Tibial nerve (tissue), 4 donors: ENCODE measurements at places on chromosomes 2 and 18. TPM values are rescaled to one million over a fixed set of nuclear protein-coding genes. Genes with fewer than 3 reads are reported as not detected.

- no peak for DNase-seq
Observed at GRCh38 chr2:20674974-20675679, 8.2 kb downstream of the GDF7 start.

DNA sequence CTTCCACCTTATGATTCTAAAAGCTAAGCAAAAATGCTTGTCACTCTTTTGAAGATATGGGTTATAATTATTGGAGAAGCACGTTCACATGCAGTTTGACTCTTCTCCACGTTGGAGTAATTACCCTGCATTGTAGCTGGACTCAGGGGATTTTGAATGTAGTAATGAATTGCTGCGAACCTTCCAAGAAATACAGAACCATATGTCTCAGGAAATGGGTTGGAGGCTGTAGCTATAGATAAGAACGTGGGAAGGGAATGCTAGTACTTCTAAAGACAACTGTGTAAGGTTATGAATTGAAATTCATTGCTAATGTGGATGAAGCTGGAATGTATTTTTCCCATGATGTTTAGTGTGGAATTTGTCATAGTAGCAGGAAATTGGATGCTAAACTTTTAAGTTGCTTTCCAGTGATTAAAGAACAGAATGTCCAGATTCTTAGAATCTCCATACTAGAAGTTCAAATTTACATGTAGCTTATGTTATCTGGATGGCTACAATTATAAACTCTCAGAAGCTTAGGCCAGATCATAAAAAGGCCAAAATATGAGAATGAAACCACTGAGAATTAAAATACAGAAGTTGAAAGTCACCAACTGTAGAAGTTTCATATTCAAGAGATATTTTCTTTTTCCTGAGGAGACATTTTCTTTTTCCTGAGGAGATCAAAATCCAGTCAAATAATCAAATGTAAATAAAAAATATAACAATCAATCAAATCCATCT is 27.3 kb upstream of the SPOPL start:
- no peak for DNase-seq

DNA sequence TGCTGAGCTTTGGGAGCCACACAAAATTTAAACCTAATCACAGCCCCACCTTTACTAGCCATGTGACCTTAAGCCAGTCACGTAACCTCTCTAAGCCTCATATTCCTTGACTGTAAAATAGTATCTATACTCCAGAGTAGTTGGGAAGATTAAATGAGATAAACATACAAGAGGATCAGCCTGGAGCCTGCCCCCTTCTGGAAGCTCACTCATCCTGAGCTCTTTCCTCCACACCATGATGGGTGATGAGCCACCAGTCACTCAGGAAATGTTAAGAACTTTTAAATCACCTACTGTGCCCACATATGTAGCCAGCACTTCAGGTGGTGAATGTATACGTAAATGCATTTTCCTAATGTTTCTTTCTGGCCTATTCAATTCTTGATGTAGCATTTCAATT is 195.9 kb upstream of the DDX18 start:
- DNase-seq, result no peak

DNA sequence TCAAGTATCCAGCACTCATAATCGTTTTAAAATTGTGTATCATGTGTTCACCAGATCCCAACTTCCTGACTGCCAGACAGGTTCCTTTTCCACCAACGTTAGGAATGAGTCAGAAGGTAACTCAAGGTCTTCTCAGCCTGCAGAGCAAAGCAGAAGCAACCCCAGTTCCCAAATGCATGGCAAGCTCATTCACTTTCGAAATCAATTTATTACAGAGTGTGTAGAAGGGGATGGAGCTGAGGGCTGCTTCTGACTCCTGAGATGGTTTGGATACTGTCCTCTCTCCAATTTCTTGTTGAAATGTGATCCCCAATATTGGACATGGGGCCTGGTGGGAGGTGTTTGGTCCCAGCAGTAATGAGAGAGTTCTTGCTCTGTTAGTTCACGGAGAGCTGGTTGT is 114.5 kb downstream of the PIEZO2 start:
- no peak for DNase-seq

DNA sequence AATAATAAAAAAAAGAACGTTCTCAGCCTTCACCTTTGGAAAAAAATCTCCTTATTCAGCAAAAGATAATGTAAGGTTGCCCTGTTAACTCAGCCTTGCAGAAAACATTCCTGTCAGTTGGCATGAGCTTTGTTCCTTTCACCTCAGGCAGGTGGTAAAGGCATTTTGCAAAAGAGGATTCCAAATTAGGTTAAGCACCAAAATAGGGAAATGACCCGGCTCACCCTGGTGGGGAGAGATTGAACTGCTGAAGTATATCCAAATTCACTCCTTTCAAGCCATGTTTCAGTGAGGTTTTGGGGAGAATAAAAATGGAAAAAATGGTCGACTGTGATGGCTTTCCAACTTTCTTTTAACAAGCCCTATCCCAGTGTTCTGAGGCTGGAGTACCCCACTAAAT is 1988.8 kb upstream of the PIK3C3 start:
- no peak for DNase-seq

GRCh38 chr2:178280244-178280852 is 86.0 kb downstream of the OSBPL6 start:
- no peak for DNase-seq

DNA sequence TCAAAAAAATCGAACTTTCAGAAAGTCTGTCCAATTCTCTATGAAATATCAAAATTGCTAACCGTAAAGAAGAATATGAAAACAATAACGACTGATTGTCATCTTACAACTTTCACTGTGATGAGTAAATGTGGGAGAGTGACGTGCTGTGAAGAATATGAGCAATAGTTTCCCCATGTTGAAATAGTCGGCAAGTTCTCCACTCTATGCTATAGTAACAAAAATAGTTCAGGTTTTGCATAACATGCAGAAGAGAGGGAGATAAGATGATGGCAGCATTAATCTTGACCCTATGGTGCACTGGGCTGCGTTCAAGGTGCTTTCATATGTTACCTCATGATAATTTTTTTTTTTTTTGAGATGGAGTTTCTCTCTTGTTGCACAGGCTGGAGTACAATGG is 196.8 kb upstream of the CYRIA start:
- no peak for DNase-seq

GRCh38 chr18:59072727-59073421 is 66.8 kb upstream of the SEC11C start:
- DNase-seq, result no peak

- no peak for DNase-seq
Observed at GRCh38 chr18:53752781-53753367, 471.6 kb downstream of the MBD2 start.

DNA sequence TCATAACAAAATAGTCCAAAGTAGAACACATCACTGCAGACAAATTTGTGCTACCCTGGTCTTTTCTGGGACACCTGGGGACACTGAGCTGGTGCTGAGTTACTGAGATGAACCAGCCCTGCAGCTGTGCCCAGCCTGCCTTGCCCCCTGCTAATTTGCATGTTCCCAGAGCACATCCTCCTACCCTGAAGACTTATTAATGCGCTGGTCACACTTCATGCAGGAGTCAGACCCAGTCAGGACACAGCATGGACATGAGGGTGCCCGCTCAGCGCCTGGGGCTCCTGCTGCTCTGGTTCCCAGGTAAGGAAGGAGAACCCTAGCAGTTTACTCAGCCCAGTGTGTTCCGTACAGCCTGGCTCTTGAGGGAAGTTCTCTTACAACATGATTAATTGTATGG is 1518.3 kb downstream of the RPIA start:
- DNase-seq, result no peak

GRCh38 chr2:109452318-109453305 is 161.2 kb downstream of the SEPTIN10 start:
- no peak for DNase-seq

- no peak for DNase-seq
Observed at GRCh38 chr2:177326005-177326404, 61.5 kb upstream of the NFE2L2 start.

DNA sequence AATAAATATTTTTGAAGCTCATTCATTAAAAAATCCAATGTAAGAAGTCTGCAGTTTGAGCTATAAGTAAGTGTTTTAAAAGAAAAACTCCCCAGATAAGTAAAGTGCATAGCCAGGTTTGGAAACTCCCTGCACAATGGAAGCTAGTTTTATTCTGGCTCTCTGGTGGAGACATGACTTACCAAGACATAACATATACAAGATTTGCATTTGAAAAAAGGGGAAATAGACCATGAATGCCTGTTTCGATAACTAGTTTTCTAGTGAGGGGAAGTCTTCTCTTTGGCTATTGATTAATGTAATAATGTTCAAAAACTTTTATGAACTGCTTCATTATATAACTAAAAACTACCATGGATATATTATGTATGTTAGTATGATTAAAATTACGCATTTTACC is 435.2 kb downstream of the ARHGAP15 start:
- DNase-seq, result no peak

GRCh38 chr2:197946562-197946961 is 142.2 kb downstream of the PLCL1 start:
- no peak for DNase-seq

GRCh38 chr18:58194028-58194427 is 150.0 kb downstream of the NEDD4L start:
- DNase-seq, result no peak

DNA sequence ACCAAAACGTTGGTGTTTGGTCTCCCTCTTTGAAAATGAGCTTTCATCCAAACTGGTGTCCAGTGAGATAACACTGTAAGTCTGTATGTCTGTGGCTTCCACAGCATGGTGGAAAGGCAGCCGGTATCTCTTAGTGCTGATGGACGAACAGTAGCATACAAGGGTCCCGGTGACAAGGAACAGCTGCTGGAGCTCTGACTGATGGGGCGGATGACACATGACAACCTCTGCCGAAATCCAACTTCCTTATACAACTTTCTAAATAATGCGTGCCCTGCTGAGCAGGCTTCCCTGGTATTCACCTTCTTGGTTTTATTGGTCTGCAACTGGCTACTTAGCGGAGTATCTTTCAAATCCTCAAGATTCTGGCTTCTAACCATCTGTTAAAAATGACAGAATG is 216.2 kb downstream of the SRBD1 start:
- DNase-seq, result no peak

GRCh38 chr2:17791121-17791816 is 25.0 kb upstream of the MSGN1 start:
- no peak for DNase-seq

- DNase-seq, result no peak
Observed at GRCh38 chr2:196123679-196124373, 47.6 kb downstream of the STK17B start.

DNA sequence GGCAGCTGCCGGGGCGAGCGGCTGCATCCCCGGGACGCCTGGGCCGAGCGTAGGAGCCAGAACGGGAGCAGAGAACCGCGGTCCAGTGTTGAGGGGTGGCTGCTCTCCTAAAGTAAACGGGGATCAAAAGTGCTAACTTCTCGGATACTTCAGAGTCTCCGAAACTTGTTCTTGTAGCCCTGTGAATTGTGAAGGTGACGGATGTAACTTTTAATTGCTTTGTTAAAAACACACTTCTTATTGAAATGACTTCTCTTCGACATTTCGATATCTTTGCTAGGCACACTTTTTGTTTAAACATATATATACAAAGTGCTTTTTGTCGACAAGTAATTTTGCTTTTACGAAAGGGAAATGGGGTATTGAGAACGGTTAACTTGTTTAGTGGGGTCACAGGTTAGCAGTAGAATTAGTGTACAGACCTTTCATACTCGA is 540 bp downstream of the ATP9B start:
- DNase-seq, result no peak

- no peak for DNase-seq
Observed at GRCh38 chr2:3769766-3770165, 66.4 kb downstream of the DCDC2C start.

DNA sequence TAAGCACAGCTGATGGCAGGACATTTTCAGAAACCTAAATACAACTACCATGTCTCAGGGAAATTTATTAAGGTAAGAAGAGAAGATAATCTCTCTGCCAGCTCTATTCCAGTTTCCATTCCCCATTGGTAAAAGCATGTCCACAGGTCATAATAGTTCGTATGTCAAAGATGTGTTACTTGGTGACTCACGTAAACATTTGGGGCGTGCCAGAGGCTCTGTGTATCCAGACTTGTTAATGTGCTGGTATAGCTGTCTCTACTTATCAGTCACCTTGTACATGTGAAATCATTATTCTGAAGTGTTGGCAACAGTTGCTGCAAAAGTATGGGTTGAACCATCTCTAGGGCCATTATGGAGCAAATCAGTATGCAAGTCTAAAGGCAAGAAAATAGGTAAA is 1345.1 kb downstream of the SUCLG1 start:
- DNase-seq, result no peak

DNA sequence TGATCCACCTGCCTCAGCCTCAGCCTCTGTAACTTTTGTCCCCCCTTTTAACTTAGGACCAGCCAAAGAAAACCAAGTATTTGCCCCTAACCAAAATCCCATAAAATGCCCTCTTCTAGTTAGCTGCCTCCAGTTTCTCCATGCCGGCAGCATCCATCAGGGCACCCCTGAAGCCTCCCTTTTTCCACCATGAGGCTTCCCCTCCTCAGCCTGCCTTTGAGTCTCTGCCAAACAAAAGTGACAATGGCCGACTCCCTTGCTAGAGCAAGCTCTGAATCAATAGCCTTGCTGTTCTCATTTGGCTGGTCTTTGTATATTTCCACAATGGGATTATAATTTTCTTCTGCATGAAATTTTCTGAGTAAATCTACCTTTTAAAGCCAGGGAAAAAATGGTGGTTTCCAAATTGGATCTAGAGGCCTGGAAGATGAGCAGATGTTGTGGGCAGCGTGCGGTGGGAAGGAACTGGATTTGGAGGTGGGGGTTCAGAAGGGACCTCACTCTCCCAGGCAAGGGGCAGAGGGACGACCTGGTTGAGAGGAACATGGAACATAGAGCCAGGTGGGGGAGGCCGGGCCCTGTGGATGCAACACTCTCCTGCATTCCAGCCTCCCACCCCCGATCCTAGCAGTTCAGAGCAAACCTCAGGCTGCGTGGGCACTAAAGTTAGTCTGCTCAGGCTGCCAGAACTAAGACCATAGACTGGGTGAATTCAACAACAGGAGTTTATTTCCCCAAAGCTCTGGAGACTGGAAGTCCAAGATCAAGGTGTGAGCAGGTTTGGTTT is 80.6 kb downstream of the HS6ST1 start:
- no peak for DNase-seq

Gene C2orf80
- total RNA-seq, result not detected

Gene TRIM43
- not detected for total RNA-seq

Gene C2orf76
- total RNA-seq, result 14.2 TPM

Gene TLX2
- not detected for total RNA-seq

Gene ATG4B
- 146 TPM for total RNA-seq

Gene VAMP8
- total RNA-seq, result 4.3 TPM

Gene RPL37A
- 1,138 TPM for total RNA-seq

Gene SLC23A3
- total RNA-seq, result 0.30 TPM

Gene GPAT2
- 5.7 TPM for total RNA-seq

Gene C1QL2
- total RNA-seq, result not detected

Gene ZBTB7C
- total RNA-seq, result 68.4 TPM

Gene FECH
- 16.3 TPM for total RNA-seq
